Stimulated activated naive CD8-positive, alpha-beta T cell treated with anti-CD3 and anti-CD28 coated beads, Interleukin-15, Interleukin-2, amounts not matched to agents 100 U/mL and 50 U/mL, for 24 hours (primary cell): ENCODE measurements at places on chromosomes 3 and 15.

DNA sequence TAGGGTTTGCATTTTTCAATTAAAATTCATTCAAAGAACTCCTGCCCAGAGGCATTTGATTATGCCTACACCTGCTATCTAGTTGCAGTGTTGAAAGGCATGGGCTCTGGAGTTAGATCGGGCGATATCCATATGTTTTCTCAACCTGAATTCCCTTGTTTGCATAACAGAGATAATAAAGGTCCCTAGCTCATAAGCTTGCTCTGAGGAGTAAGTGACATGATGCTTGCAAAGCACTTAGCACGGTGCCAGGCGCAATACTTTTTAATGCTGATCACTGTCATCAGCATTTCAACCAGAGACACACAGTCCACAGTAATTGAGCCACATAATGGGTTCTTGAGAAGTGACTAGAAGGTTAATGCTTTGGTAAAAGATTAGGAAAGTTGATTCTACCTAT, 106.3 kb upstream of the SAMMSON start:
- no peak for DNase-seq

DNA sequence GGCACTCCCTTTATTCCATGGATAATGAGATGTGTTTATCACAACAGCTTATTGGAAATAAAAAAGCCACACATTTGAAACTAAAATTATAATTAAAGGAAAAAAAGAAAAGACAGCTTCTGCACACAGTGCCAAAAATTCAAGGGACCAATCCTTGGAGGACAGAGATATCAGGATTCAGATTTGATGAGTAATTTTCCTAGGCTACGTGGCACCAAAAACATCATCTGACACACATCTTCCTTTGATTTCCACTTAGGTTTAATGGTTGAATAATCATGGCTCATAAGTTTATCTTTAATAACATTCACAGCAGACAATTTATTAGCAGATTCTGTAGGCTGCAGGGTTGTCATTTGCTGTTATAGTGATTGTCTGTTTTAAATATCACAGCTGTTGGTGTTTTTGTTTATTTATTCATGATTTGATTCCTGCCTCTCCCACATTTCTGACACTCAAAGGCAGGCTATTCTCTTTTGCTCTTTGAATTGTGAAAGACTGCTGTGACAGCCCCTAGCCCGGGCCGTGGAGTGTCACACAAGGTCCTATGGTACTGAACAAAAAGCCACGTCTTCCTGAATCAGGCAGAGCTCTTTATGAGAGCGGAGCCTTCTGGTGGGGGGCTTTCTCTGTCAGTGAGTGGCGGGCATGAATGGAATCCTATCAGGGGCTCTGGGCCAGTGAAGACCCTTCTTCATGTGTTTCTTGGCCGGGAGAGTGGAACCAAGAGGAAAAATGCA, 708.5 kb downstream of the SQOR start:
- no peak for DNase-seq

- DNase-seq = no peak
Measured at GRCh38 chr3:43735618-43736017, 44.9 kb downstream of the ABHD5 start.

GRCh38 chr15:69697916-69698315, 245.3 kb downstream of the RPLP1 start:
- no peak for DNase-seq

DNA sequence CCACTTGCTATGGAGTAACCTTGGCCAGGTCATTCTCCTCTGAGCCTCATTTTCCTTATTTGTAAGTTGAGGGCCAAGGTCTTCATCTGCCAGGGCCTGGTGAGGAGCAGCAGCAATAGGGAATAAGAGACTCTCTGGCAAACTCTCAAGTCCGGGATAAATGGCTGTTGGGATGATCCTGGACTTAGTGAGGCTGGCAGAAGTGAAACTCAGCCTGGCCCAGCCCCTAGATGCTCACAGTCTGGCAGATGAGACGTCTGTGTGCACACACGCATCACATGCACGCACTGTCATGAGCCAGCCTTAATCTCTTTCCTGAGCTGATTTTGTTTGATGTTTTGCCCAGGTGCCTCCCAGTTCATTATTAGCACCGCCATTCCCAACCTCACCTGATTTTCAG, 26.8 kb downstream of the SLC6A6 start:
- DNase-seq = no peak

DNA sequence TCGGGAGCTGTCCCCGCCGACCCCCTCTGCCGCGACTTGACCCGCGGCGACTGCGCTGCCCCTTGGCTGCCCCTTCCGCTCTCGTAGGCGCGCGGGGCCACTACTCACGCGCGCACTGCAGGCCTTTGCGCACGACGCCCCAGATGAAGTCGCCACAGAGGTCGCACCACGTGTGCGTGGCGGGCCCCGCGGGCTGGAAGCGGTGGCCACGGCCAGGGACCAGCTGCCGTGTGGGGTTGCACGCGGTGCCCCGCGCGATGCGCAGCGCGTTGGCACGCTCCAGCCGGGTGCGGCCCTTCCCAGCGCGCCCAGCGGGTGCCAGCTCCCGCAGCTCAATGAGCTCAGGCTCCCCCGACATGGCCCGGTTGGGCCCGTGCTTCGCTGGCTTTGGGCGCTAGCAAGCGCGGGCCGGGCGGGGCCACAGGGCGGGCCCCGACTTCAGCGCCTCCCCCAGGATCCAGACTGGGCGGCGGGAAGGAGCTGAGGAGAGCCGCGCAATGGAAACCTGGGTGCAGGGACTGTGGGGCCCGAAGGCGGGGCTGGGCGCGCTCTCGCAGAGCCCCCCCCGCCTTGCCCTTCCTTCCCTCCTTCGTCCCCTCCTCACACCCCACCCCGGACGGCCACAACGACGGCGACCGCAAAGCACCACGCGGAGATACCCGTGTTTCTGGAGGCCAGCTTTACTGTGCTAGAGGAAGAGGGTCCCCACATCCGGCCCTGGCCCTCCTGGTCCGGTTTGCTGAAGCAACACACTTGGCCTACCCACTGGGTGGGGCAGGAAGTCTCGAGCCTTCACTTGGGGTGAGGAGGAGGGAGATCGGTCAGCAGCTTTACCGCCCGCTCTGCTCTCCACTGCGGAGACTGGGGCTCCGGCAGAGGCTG, at the start of gene RASSF1:
Gene RASSF1 (minus strand): TSS at position 389 of the 882 bp plus-strand sequence. CDS start 31 bp downstream, at position 358.
- peak; percentile 85 for DNase-seq

DNA sequence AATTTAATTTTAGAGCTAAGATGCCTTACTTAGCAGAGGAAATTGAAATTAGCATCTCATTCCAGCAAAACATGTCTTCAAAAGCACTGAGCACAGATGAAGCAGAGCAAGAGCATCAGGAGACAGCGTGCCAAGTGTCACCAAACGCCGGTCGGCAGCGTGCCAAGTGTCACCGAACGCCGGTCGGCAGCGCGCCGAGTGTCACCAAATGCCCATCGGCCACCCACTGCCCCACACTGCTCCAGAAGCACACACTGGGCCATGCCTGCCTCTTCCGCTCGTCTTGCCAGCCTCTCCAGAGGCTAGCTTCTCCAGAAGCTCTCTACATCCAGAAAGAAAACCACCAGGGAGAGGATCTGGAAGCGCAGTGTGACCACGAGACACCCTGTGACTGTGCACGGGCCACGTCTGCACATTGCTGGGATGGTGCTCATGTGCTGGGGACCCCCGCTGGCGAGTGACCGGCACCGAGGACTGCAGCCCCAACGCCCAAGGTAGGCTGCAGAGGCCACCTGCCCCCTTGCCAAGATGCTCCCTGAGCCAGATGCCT, 37.8 kb downstream of the CYFIP1 start:
- DNase-seq = no peak

GRCh38 chr15:73631915-73632669, 1.1 kb downstream of the NPTN start:
- peak; percentile 17 for DNase-seq

GRCh38 chr3:46925585-46925934, 48.0 kb downstream of the PTH1R start:
- no peak for DNase-seq

DNA sequence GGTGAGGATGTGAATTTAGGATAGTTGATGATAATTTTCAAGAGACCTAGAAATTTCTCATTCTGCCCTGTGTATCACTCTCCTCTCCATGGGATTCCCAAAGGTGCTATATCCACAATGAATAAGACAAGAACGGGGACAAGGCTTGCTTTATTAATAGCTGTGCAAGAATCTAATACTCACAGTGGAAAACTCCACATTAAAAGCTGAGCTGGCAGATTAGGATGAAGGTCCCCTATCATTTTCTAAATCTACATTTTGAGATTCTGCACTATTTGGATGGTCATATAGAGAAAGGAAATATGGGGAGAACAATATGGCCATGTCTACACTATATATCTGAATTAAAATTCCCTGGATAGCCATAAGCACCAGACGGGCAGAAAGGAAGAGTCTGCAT, 411.0 kb upstream of the TGFBR2 start:
- DNase-seq = no peak

DNA sequence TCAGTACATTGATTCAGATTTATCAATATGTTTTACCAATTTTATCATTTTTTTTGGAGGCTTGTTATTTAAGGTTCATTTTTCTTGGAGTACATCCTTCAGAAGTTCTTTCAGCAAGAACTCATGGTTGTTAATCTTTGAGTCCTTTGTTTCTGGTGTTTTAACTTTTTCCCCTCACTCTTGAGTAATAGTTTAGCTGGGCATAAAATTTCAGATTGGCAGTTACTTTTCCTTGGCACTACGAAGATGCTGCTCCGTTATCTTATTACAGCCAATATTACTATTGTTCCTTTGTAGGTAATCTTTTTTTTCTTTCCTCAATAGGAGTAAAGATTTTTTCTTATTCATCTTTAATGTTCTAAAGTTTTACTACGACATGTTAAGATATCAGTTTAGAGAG, 9.8 kb downstream of the LRRC58 start:
- DNase-seq = no peak

GRCh38 chr15:101438482-101439284, 50.8 kb downstream of the PCSK6 start:
- no peak for DNase-seq

GRCh38 chr3:147712357-147712756, 303.2 kb downstream of the ZIC1 start:
- no peak for DNase-seq

DNA sequence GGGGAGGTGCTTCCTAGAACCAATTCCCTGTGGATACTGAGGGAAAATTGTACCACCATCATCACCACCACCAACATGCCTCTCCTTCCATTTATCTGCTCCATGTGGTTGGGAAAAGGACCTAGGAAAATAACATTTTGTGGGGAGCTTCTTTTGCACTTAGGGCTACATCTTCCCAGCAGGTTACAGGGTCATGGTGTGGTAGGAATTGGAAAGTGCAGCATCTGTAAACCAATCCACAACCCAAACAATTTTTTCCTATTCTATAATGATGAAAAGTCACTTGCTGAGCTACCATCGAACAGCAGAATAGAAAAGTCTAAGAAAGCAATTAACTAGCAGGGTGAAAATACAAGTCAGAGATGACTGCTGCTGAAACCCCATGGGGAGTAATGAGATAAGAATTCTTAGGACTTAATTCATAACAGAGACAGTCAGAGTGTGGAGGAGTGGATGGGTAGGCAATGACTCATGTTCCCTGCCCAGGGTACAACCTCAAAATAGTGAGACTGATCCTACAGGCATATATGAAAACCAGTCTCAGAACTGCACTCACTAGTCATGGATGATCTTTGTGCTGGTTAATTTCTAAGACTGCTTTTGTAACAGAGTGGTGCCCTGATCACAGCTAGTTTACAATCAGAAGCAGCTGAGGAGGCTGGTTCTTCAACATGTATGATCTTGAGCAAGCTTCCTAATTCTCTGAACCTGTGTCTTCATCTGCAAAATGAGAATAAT, 38.1 kb upstream of the LEKR1 start:
- no peak for DNase-seq

DNA sequence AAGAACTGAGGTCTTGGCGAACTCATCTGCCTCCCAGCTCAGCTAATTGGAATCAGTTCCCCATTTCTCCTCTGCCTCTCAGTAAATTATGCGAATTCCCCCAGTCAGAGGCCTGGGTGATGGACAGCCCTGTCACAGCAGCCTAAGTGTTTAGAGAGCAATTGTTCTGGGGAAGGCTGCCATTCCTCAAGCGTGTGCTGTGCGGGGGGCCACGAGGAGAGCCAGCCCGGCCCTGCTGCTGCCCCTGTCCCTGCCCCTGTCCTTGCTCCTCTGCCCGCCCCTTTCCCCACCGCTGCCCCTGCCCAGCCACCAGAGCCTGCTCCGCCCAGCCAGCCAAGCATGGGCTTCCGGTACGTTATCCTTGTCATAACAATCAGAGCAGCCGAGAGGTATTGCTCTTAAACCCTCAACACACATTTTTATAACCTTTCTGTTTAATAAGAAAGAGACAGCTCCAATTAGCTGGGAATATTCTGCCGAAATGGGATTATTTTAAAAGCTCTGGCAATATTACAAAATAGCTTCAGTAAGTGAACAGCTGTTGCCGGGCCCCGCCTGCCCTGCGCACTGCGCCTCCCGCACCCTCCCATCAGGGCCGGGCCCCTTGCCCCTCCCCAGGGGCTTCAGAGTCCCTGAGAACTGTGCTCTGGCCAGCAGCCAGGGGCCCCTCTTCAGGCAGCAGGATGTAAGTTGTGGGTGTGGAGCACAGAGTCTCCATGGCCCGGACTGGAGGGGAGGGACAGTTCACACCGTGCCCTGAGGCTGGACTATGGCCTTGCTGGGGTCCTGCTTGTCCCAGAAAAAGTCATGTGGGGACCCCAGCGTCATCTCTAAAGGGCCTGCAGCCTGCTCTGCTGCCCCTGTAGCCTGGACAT, 12.4 kb upstream of the CACNA2D2 start:
- DNase-seq = peak; percentile 19

DNA sequence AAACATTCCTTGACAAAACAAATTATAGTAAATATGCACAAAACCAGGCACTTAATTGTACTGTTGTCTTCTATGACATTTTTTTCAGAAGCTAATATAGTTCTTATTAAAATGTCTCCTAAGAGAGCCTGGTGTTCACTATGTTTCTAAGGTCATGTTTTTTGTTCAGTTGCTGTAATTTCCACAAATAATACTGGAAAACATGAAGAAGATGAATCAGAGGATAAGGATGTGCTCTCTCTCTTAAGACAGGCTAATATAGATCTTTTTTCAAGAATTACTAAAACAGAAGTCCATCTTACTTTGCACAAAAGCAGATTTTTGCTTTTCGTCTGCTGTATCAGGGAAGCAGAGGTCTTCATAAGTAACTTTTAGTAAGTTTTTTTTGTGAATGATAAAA, 823.0 kb upstream of the NECTIN3 start:
- no peak for DNase-seq

DNA sequence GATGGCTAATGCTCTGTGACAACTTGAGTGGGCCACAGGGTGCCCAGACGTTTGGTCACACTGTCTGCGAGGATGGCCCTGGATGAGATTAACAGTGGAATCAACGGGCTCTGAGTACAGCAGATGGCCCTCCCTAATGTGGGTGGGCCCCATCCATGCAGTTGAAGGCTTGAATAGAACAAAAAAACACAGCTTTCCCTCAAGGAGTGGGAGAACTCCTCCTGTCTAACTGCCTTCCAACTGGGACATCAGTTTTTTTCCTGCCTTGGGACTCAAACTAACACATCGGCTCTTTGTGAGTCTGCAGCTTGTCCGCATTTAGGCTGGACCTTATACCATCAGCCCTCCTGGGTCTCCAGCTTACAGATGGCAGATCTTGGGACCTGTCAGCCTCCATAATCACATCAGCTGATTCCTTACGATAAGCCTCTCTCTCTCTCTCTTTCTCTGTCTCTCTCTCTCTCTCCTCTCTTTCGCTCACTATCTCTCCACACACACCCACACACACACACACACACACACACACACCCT, 20.8 kb downstream of the FAM174B start:
- no peak for DNase-seq

GRCh38 chr3:167110901-167111300, 269.2 kb downstream of the ZBBX start:
- no peak for DNase-seq
